ENCODE measurements at places on chromosomes 11 and 22.

DNA sequence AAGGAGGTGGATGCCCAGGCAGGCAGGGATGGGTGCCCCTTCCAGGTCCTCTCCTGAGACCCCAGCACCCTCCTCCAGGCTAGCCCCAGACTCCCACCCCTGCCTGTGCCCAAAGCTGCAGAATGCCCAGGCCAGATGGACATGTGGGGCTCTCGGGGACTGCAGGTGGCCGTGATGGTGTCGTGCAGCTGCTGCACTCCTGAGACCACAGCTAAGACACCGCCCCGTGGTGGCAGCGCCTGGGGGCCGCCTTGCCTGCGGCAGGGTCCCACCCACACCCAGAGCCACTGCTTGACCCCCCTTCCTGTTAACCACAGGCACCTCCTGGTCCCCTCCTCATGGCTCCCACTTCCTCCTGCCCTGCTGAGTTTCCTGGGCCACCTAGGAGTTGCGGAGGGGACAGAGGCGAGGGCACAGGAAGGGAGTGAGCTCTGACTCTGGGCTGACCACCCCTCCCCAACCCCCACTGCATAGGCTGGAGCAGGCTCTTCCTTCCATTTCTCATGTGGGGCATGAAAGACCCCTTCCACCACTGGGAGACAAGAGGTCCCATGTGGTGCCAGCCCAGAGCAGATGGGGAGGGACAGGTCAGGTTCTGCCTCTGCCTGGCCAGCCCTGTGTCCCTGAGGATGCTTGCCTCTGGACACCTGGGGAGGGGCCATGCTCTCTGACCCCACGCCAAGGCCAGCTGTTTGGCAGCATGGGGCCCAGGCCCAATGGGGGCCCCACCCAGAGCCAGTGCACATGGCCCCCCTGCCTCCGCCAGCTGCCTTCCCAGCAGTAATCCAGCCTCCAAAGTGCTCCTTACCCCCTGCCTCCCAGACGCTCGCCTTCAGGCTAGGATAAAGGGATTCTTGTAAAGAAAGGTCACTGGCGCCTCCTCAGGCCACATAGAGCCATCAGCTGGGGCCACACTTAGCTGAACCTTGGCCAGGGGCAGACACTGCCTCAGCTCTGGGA, 29.3 kb downstream of the OSBPL5 start:
- DNase-seq = no peak

- no peak for DNase-seq
These were observed 702 bp downstream of the BIRC2 start for GRCh38 chr11:102347462-102348370.

GRCh38 chr22:17436382-17436980, 67.2 kb downstream of the CECR2 start:
- DNase-seq = no peak

- DNase-seq = no peak
These were observed 34.4 kb upstream of the ZBED5 start for GRCh38 chr11:10892250-10892649.

DNA sequence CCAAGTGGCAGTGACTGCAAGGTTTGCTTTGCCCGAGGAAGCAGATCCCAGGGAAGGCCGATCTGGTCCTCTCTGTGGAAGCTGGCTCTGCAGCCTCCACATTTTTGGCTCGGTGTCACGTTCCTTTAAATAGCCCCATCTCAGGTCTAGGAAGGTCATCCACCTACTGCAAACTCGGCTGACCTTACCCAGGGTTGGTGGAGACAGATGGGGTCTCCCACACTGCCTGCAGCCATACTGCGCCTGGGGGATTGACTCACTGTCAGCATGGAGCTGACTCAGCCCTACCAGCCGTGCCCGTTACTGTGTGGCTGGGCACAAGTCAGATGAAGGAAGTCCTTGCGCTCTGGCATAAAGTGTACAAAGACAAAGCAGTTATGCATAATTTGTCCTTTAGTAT, 16.9 kb downstream of the CDPF1 start:
- DNase-seq = no peak

DNA sequence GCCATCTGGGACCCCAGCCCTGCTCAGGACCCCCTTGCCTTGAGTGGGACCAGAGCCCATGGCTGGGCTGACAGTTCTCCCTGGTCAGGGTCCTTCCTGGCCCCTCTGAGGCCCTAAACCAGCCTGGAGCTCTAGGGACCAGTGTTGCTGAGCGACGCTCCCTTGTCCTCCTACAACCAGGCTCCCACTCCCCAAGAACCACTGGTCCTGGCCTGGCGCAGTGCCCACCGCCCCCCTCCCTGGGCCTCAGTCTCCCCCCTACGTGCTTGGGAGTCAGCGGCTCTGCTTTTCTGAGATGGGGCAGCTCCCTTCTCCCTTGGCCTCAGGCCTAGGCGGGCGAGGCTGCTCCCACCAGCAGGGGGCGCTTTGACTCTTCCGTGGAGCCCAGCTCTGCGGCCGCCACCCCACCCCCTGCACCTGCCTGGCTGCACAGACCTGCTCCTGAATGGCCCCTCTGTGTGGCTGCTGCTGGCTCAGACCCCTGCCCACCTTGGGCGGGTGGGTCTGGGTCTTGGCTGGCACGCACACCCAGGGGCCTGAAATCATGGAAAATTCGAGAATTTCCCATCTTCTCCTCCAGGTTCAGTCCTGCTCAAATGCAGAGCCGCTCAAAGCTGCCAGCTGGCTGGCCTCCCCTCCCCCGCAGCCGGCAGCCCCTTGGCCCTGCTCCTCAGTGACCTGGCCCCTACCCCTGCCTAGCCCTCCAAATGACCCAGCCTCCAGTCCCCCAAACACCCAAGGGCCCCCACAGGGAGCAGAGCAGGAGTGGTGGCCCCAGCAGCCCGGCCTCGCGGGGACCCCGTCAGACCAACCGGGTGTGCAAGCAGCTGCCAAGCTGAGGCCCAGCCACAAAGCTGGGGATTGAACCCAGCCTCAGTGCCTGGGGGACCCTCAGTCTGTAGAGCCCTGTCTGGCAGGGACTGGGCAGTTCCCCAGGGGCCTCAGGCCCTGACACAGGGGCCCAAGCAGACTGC, 9.1 kb downstream of the PRR33 start:
- peak; percentile 72 for DNase-seq

Measured in activated T-cell treated with anti-CD3 and anti-CD28 coated beads for 24 hours (primary cell).